ENCODE measurements at places on chromosomes 7 and 10. TPM values are rescaled to one million over a fixed set of nuclear protein-coding genes. Genes with fewer than 3 reads are reported as not detected.

Gene SVOPL
- total RNA-seq = not detected

Gene COL26A1
- total RNA-seq = not detected

Gene CTAGE8
- 11.9 TPM for total RNA-seq

Gene TMEM178B
- 49.9 TPM for total RNA-seq

Gene TAS2R3
- total RNA-seq = 3.6 TPM

Gene TSPAN33
- 10.9 TPM for total RNA-seq

Gene ANKRD61
- total RNA-seq = not detected

Gene HOXA5
- 2.7 TPM for total RNA-seq

Gene NDUFB8
- total RNA-seq = 168 TPM

Gene HIP1
- total RNA-seq = 28.7 TPM

Gene LIPK
- total RNA-seq = not detected

Gene LRRC4
- total RNA-seq = 1.1 TPM

Gene CNTNAP2
- 0.88 TPM for total RNA-seq

Gene PTPRE
- 16.8 TPM for total RNA-seq

Gene CDH23
- total RNA-seq = 3.7 TPM

Gene SKAP2
- 26.1 TPM for total RNA-seq

Gene AZGP1
- total RNA-seq = 3.5 TPM

Gene DNAAF5
- 32.1 TPM for total RNA-seq

Gene OR2A1
- total RNA-seq = not detected

Gene HOXA2
- total RNA-seq = 0.73 TPM

Gene CALCR
- not detected for total RNA-seq

Gene GPRIN2
- total RNA-seq = 11.8 TPM
